ENCODE measurements at places on chromosomes 12 and 14. TPM values are rescaled to one million over a fixed set of nuclear protein-coding genes. Genes with fewer than 3 reads are reported as not detected.

Gene KRT77
- not detected for total RNA-seq

Gene OTX2
- total RNA-seq = not detected

Gene MIP
- not detected for total RNA-seq

Gene CCND2
- total RNA-seq = 67.9 TPM
